ENCODE measurements at places on chromosomes 4 and X. TPM values are rescaled to one million over a fixed set of nuclear protein-coding genes. Genes with fewer than 3 reads are reported as not detected.

DNA sequence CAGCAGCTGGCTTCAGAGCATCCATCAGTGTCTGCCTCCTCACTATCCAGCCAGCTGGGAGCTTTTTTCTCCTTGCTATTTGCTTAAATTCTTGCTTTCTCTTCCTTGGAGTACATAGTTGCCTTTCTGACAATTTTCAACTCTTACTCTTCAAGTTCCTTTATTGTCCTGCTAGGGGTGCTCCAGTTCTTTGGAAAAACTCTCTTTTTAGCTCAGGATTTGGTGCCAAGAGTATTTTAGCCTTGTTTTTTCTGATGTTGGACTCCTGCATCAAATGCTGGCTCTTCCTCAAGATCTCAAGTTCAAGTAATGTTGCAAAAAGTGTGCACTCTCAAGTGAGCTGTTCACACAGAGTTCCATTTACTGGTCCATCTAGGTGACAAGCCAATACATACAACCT lies 126.4 kb downstream of the KDR start:
- H3K27ac ChIP-seq = no peak overlapping the region
- H3K36me3 ChIP-seq = no peaks in the 10 kb centered on the region
- H3K4me3 ChIP-seq = no peak overlapping the region
- H3K4me1 ChIP-seq = peaks cover 7% of the 10 kb centered on the region
- peak; percentile 23 for DNase-seq

GRCh38 chr4:80116516-80116915 lies 43.5 kb upstream of the ANTXR2 start:
- no peak for DNase-seq
- H3K4me1 ChIP-seq = no peaks in the 10 kb centered on the region
- H3K27ac ChIP-seq = no peak overlapping the region
- H3K27me3 ChIP-seq = no peaks in the 10 kb centered on the region
- no peak overlapping the region for H3K4me3 ChIP-seq

GRID2 gene
- 1.3 TPM for total RNA-seq

DNA sequence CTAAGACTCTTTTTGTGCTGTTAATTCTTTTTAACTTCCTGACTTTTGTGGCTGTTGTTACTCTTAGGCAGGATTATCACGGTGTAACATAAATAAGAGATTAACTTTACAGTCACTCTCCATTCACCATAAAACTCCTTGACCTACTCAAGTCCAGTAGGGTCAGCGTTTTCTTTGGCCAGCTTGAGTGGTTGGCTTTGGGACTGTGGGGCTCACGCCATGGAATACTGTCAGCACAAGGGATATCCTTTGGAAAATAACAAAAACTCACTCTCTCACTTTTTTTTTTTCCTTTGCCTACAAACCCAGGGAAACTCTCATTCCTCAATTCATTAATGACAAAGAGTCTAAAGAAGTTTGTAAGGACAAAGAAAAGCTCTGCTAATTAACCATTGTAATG lies 89.4 kb upstream of the TLL1 start:
- H3K4me1 ChIP-seq = no peaks in the 10 kb centered on the region
- no peaks in the 10 kb centered on the region for H3K27me3 ChIP-seq
- no peaks in the 10 kb centered on the region for H3K36me3 ChIP-seq
- no peak overlapping the region for H3K27ac ChIP-seq

DNA sequence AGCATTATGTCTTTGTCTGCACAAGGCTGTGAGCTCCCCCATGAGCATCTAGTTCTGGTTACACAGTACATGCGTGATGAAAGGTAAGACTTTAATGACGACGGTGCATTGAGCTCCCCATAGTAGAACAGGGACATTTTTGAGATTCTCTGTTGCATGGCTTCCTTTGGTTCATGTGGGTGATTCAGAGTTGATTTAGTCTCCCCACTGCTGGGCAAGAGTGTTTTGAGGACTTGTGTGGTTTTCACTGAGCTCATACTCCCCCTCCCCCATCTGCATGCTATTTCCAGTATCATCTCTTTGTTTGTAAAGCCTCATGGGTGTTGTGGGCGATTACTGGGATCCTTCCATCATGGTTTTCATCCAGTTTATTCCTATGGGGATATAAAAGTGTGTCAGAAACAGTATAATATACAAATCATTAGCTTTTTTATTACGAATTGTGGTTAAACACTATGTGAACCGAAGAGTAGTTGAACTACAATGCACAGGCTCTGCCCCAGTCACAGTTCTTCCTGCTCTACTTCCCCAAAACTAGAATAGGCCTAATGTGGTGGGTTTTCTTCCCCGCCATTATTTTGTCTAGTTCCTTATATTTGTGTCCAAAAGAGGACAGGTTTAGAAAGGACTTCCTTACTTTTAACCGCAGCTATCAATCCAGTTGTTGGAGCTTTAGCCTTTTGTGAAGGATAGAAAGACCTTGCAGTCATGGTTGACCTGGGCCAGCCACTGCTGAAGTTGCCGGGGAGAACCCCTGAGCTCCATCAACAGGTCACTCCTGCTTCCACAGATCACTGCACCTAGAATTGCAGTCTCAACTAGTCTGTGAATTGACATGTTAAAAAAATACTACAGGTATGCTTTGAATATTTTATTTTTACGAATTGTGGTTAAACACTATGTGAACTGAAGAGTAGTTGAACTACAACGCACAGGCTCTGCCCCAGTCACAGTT lies 30.4 kb downstream of the KIT start:
- H3K27me3 ChIP-seq = no peaks in the 10 kb centered on the region
- H3K4me3 ChIP-seq = no peak overlapping the region
- no peak for DNase-seq
- no peaks in the 10 kb centered on the region for H3K36me3 ChIP-seq
- H3K27ac ChIP-seq = no peak overlapping the region

- no peaks in the 10 kb centered on the region for H3K36me3 ChIP-seq
- H3K27me3 ChIP-seq = no peaks in the 10 kb centered on the region
- no peak overlapping the region for H3K27ac ChIP-seq
- DNase-seq = peak; percentile 11
Measured at GRCh38 chr4:2802618-2803531, 10.0 kb downstream of the SH3BP2 start.

CXCL5 gene
- 52.8 TPM for total RNA-seq

GRCh38 chr4:28479666-28480065 lies 1619.0 kb downstream of the STIM2 start:
- no peaks in the 10 kb centered on the region for H3K36me3 ChIP-seq
- no peak for DNase-seq
- no peak overlapping the region for H3K27ac ChIP-seq
- H3K27me3 ChIP-seq = no peaks in the 10 kb centered on the region
- H3K4me1 ChIP-seq = no peaks in the 10 kb centered on the region

DNA sequence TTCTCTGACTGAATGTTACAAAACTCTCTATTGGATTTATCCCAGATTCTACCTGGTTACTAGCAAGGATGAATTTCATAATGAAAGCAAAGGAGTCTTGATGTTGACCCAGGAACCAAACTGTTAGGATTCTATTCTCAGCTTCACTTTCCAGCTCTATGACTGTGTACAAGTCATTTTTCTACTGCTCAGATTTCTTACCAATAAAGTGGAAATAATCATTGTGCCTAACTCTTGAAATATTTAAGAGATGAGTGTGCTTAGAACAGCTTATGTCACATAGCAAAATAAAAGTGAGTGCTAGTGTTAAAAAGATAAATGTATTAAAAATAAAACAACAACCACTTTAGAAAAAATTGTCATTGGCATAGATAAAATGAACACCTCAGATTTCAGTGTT lies 45.6 kb downstream of the EPHA5 start:
- no peaks in the 10 kb centered on the region for H3K4me1 ChIP-seq
- H3K27me3 ChIP-seq = no peaks in the 10 kb centered on the region
- no peak overlapping the region for H3K27ac ChIP-seq
- H3K36me3 ChIP-seq = no peaks in the 10 kb centered on the region
- no peak for DNase-seq

TRIM60 gene
- not detected for total RNA-seq

DNA sequence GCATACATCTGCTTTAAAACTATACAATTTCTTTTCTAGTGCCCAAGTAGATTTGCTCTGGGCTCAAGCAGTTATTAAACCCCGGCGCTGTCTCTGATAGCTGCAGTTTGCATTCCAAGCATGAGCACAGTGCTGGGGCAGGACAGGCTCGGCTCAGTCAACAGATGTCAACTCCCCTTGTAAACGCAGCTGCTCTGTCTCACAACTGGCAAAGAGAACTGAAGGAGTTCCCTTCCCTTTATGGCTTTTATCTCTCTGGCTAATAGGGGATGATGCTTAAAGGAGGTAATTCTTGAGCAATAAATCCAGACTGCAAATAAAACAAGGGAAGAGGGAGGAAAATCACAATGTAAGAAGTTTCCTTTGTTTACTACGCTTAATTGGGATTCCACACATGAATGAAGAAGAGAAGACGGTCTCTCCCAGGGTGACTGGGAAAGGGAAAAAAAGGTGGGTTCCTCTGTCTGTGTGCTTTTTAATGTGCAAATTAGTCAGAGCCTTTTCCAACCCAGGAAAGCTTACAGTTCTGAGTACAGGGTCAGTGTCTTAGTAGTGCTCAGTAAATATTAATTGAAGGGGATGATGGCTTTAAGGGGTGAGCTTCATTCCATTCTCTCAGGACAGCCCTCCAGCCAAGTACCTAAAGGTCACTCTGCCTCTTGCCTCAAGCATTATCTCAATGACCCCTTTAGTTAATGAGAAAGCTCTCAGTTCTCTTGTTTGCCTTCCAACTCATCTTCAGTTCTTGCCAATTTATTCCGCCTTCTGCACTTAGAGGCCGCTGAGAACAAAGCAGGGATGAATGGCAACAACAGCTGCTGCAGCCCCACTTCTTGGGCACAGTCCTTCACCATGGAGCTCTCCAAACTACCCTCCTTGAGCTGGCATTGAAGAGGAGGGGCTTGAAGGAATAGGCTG lies 155.7 kb upstream of the JADE1 start:
- no peaks in the 10 kb centered on the region for H3K36me3 ChIP-seq
- H3K27ac ChIP-seq = no peak overlapping the region
- H3K4me1 ChIP-seq = no peaks in the 10 kb centered on the region
- H3K27me3 ChIP-seq = no peaks in the 10 kb centered on the region

GRCh38 chrX:119008110-119008744 lies 33.8 kb downstream of the LONRF3 start:
- H3K36me3 ChIP-seq = no peaks in the 10 kb centered on the region
- H3K27me3 ChIP-seq = no peaks in the 10 kb centered on the region
- no peak overlapping the region for H3K27ac ChIP-seq
- no peak overlapping the region for H3K4me3 ChIP-seq
- peak; percentile 29 for DNase-seq
- H3K4me1 ChIP-seq = peaks cover 2% of the 10 kb centered on the region
